Stimulated activated CD8-positive, alpha-beta memory T cell treated with anti-CD3 and anti-CD28 coated beads, Interleukin-4, amount 100 ng/mL, for 1 hour (primary cell): ENCODE measurements at places on chromosomes 7 and 10.

- no peak for DNase-seq
Observed at GRCh38 chr7:133712544-133712943, 414.6 kb upstream of the LRGUK start.

GRCh38 chr7:2993868-2994267 is 49.8 kb downstream of the CARD11 start:
- no peak for DNase-seq

GRCh38 chr7:44183386-44183785 is 5.9 kb downstream of the GCK start:
- DNase-seq, result no peak

DNA sequence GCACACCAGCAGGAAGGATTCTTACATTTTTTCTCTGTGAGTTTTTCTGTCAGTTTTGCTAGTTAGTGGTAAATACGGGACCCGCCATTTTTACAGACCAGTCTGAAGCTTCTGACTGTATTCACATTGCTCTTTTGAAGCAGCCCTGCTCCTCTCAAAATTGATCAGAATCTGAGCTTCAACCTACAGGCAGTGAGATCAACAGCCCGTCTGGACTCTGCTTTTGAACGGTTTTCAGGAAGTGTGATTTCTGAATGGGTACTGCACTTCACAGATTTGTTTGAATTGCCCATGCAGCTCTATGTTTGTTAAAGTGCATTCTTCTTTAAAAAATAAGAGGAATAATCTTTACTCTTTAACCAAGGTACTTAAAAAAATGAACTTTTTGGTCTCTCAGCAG is 8.9 kb downstream of the PURB start:
- DNase-seq, result no peak

GRCh38 chr7:106756884-106757283 is 95.9 kb upstream of the CCDC71L start:
- no peak for DNase-seq

GRCh38 chr10:4780782-4781181 is 45.2 kb upstream of the AKR1E2 start:
- DNase-seq, result no peak

DNA sequence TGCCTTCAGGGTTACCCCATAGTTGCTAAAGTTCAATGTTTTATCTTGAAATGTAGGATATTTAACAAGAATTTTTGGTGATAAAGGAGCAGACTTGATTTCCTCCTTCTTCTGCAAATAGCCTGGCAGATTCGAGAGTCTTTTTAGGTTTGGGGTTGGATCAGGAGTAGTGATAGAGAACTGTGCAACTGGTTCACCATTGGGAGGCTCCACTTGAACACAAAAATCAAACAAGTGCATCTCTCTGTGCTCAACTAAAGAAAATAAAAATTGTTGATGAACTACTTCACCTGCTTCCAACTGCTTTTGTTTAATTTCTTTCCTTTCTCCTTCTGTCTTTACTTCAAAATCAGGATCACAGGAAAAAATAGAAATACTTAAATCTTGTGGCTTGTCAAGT is 58.5 kb downstream of the MACC1 start:
- DNase-seq, result no peak

DNA sequence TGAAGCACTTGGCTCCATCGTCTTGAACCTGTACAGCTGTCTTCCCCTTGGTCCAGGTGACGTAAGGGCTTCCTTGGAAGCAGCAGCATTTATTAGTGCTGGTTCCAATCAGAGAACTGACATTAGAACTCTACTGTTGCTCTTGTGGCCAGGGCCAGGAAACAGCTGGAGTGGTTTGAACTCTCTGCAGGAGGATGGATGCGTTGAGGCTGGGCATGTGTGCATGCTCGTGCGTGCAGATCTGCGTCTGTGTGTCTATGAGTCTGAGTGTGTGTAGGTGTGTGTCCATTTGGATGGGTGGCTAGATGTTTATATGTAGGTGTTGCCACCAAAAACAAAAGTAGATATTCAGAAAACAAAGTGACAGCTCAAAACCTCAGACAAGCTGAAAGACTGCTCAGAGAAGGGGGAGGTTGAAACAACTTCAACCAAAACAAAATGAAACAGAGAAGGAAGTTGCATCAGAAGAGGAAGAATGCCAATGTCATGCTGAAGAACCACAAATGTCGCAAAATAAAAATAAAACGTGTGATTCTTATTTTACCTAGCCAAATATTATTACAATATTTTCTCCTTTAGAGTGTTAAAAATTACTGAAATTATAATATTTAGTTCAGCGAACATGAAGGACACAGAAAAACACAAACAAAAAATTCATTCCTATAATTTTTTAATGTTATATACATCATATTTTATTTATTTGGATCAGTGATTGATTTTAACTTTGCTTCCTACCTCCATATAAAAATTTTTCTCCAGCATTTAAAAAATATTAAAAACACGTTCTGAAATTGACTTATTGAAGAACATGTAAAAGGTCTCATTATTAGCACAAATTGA is 96.1 kb upstream of the MKLN1 start:
- peak; percentile 25 for DNase-seq

DNA sequence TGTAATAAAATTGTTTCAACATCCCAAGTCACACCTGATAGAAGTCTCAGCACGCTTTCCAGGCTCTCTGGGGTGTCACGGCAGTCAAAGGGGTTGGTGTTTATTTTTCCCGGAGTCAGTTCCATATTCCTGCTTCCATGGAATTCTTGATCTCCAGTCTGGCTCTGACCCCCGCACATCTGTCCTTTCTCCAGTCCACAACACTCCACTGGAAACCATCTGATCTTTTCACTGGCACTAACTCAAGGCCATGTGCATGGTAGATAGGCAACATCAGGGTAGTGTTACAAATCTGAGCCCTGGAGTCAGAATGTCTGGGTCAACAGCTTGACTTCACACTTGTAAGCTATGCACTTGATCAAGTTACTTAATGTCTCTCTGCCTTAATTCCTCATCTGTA is 176.2 kb downstream of the WDR11 start:
- DNase-seq, result no peak

DNA sequence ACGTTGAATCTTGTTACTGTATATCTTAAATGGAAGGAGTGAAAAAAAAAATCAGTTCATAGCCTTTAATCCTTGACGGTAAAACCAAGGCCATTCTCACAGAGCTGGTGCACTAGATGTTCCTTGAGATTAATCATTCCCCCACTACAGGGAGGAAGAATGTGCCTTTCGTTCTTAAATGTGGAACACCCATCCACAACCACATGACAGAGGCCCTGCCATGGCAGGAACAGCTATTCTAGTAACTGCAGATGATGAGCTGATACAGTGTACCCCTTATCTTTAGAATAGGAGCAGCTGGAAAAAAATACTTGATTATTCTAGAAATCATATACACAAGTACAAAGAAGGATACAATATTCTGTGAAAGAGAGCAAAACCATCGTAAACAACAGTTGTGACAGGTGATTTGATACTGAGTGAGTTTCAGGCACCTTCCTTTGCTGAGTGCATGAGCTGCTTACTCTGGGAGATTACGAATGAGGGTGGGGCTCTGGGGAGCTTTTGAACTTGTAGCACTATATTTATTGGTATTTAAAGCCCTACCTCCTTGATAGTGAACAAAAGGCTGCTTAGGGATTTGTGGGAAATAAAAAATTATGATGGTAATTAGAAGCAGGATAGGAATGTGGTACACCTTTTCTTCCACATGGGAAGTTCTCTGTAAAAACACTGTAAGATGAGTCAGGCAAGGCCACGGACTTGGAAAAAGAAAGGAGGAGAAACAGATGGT is 244.4 kb upstream of the SLC26A5 start:
- DNase-seq, result no peak

DNA sequence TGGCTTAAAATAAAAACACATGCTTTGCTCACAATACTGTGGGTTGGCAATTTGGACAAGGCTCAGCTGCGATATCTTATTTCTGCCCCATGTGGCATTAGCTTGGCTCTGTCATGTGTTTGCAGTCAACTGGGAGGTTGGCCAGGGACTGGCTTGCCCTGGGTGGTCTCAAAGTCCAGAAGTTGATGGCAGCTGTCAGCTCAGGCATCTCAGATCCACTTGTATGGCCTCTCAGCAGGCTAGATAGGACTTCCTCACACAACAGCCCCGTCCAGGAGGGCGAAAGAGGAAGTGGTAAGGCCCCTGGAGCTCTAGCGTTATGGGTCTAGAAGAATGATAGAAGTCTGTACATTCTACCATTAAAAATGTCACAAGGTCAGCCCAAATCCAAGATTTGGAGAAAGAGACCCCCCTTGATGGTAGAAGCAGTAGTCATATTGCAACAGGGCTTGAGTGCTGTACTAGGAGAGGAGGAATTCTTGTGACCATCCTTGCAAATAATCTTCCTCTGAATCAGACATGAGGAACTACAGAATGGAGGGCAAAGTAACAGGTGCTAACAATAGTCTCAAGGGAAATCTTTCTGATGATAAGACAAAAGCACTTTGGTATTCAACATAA is 166.2 kb downstream of the FAM107B start:
- DNase-seq, result no peak

DNA sequence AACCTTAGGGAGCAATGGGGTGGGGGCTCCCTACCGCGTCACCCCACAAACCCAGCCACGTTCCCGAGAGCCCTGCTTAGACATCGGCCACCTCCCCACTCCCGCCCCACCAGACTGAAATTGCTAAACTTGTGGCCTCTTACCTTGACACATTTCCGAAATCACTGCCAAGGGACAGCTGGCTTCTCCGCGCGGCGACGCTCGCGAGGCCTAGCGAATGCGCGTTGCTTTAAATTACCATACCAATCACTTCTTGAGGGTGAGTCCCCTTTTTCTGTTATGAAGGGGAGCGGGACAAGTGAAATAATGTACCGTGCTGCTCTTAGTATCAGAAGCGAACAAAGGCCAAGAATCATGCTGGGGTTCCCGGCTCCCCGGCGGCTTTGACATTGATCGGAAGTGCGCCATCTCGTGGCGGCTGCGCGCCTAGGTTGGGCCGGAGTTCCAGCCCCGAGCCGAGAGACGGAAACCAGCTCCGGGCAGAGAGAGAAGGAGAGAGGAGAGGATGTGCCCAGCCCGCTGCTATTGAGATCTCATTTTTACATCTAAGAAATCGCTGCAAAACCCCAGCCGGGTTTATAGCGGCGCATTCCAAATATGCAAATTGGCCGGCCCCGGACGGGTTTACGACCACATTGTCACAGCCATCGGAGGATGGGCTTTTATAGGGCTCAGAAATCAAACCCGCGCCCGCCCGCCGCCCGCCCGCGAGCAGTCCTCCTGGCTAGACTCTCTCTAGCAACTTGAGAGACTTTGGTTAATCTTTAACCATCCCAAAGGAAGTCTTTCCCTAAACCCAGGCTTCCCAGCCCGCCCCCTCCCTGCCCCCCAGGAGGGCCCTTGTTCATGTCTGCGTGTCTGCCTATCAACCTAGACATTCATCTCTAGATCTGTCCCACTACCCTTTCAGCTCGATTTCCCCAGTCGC is 5.3 kb downstream of the HOXA11 start:
- no peak for DNase-seq

GRCh38 chr10:17958049-17958448 is 6.3 kb downstream of the SLC39A12 start:
- no peak for DNase-seq

DNA sequence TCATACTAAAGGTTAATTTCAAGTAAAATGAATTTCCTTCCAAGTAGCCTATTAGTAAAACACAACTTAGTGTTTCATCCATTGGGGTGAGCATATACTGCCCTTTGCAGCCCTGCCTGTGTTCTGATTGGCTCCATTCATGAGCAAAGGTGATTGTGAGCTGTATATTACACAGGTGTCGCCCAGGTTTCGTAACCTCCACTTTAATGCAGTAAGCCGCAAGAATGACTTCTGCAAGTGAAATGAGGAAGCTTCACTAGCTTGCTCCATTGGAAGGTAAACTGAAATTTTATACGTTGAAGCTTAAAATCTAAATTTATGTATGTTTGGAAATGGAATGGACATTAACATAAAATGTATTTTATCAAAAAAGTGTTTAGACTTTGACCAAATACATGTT is 24.4 kb downstream of the MTURN start:
- DNase-seq, result no peak

GRCh38 chr7:50068026-50068425 is 25.0 kb downstream of the ZPBP start:
- DNase-seq, result no peak

- DNase-seq, result no peak
Observed at GRCh38 chr7:115368998-115369397, 447.1 kb downstream of the MDFIC start.

GRCh38 chr10:104077247-104077646 is 8.4 kb downstream of the COL17A1 start:
- DNase-seq, result no peak

GRCh38 chr7:5375925-5376324 is 47.7 kb downstream of the TNRC18 start:
- DNase-seq, result no peak

DNA sequence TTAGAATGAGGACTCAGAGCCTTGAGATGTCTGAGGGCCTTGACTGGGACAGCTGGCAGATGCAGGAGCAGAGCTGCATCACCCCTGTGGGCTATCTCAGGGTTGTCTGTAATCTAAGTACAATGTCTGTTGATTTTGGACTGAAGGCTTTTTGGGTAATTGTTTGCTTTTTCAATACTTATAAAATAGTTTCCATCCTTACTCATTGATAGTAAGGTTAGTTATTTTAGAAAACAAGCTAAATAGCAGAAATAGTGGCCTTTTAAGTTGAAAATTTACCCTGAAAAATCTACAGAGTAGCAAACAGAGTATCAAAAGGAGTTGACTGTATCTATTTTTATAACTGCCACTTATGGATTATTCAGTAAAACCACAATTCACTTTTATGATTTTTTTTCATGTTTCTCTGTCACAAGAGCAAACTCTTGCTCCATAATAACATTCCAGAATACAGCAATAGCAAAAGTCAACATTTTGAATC is 179.7 kb downstream of the CFTR start:
- no peak for DNase-seq

DNA sequence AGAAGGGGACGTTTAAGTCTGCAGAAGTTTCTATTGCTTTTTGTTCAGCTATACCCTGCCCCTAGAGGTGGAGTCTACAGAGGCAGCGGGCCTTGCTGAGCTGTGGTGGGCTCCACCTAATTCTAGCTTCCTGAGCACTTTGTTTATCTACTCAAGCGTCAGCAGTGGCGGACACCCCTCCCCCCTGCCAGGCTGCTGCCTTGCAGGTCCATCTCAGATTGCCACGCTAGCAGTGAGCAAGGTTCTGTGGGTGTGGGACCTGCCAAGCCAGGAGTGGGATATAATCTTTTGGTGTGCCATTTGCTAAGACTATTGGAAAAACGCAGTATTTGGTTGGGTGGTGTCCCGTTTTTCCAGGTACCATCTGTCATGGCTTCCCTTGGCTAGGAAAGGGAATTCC is 147.3 kb upstream of the PRPS1L1 start:
- no peak for DNase-seq
